ENCODE measurements at places on chromosomes 12 and 14.

- DNase-seq: no peak
These were observed 11.2 kb downstream of the ATG2B start for GRCh38 chr14:96351986-96352385.

GRCh38 chr12:5013266-5013730 is 30.4 kb upstream of the KCNA5 start:
- no peak for DNase-seq

DNA sequence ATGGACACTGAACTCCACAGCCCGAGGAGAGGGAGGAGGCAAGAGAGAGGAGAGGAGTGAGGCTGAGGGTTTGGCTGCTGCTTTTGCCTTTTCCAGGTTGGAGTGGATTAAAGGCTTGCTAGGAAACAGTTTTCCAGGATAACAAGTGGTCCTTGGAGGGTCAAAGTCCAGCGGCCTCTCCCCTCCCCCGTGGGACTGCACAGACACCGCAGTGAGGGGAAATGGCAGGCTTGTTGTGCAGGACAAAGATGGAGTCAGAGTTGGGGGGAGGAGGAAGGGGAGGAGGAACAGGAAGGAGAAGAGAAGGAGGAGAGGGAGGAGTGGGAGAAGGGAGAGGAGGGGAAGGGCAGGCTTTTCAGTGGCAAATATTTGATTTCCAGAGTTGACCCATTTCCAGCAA is 245.5 kb downstream of the RBM19 start:
- no peak for DNase-seq

DNA sequence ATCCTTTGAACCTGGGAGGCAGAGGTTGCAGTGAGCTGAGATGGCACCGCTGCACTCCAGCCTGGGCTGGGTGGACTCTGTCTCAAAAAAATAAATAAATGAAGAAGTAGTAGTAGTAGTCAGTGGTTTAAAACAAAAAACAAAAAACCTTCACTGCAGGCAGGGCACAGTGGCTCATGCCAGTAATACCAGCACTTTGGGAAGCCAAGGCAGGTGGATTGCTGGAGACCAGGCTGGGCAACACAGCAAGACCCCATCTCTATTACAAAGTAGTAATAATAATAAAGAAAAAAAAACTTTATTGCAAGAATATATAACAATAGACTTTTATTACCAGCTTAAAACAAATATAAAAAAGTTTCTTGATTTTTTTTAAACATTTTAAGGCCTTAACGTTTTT is 13.8 kb upstream of the NEK9 start:
- no peak for DNase-seq

- DNase-seq: no peak
These were observed 413.8 kb upstream of the SOX5 start for GRCh38 chr12:24363177-24363754.

DNA sequence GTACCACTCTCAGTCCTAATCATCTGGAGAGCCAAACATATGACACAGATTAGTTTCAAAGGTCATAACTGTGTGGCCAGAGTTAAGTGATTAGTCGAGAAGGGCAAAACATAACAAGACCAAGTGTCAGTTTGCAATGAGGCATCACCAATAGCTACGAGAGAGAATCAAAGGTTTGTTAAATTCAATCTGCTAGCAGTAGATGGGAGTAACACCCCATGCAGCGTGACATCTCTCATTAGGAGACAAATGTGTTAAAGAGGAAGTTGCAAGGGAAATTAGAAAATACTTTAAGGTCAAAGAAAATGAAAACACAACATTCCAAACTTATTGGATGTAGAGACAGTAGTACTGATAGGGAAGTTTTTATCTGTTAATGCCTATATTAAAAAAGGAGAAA is 135.7 kb upstream of the SYT10 start:
- no peak for DNase-seq

- no peak for DNase-seq
These were observed 2.6 kb upstream of the KRT81 start for GRCh38 chr12:52293926-52294325.

DNA sequence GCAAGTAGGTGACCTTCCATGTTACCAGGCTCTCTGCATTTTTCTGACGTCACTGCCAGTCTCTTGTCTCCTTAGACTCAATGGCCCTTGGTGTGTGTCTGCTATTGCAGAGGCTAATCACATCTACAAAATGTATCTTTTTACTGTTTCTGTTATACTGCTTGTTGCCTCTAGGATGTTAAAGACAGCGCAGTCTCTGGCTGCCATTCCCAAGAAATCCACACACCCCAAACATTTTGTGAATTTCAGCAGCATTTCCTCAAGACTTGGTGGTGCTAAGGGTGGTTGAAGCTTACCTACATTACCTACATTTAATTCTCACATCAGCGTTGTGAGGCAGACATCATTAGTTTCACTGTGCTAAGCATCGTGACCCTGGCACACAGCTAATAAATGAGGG is 87.2 kb downstream of the C12orf75 start:
- DNase-seq: no peak

DNA sequence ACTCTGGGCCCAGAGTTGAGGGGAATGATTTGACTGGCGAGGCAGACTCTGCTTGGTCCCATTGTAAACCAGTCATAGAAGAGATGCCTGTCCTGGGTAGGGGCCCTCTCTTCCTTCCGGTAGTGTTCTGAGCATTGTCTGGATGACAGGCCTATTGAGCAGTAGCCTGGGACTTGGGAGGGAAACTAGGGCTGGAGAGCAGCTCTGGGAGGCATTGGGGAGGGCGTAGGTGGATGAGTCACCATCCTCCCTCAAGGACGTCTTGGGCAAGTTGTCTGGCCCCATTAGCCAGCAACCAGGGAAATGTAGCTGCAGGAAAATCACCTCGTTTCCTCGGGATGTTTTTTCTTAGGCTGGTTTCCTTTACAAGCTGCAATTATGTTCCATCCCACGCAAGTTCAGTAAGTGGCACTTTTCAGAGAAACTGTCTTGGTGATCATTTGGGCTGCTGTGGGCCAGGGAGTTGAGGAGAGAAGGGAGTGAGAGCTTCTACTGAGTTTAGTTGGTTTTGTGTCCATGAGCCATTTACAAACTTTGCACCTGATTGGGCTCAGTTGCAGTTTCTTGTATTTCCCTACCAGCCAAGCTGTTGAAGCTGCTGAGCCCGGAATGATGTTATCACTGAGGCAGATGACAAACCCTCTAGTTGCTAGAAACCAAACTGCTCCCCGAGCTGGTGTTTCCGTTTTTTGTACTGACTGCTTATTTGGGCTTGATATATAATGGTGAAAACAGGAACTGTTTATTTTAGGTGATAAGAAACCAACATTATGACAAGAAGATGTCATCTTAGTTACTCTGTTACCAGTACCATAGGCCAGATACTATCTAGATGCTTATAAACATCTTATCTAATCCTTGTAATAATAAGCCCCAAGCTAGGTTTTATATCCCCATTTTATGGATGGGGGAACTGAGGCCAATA is 147.6 kb downstream of the CHST11 start:
- no peak for DNase-seq

GRCh38 chr12:53978477-53979356 is 4.0 kb upstream of the HOTAIR start:
- no peak for DNase-seq

DNA sequence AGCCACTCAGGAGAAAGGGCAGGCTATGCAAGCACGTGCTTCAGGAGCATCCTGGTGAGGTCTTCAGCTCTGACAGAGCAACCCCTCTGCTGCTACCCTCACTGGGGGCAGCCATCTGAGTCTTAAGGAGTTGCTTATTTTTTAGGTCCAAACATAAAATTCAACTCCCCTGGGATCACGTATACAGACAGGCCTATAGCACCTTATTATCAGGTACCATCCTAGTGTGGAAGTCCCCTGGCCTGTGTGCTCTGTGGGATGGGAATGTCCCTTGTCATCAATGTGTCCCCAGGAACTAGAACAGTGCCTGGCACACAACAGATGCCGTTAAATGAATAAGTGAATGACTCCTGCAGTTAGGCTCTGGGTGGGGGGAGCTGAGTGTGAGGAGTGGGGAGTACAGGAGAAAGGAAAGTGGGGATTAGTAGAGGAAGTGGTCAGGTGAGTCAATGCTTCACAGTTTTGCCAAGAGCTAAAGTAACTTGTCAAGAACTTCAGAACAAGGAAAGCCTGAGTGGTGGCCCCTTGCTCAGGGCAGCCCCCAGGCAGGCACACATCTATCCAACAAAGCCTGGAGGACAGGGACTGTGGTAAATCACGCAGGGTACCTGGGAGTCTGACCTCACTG is 33.5 kb downstream of the DAD1 start:
- DNase-seq: no peak

DNA sequence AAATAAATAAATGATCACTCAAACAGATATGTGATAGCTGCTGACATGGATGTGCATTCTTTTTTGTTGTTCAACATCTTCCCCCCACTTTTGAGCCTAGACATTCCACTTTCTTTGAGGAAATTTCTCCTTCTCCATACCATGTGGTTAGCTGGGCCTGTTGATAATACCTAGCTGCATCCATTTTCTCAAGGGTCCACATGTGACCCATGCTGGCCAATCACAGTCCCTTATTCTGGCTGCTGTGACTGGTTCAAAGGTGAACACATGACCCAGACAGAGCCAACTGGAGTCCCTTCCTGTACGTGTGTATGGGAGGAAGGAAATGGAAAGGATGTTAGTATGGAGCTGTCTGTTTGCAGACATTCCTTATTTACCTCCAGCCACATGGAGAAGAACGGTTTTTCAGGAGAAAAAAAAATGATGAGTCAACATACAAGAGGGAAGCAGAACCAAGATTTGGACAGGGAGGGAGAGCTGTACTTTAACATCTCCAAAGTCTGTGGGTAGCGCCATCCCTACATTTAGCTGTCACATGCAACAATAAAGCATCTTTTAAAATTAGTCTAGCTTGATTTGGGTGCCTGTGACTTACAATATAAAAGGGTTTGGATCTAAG is 391.7 kb upstream of the TBX3 start:
- no peak for DNase-seq

DNA sequence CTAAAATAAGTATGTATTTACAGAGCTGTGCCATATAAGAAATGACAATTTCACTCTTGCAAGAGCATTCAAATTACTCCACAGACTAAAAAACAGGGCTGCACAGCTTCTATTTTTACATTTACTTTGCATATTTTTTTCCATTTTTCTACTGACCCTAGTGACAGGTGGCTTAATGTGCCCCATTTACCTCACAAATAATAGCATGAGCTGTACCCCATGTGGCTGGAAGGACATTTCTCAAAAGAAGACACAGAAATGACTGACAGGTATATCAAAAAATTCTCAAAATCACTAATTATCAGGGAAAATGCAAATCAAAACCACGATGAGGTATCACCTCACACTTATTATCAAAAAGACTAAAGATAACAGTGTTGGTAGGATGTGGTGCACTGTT is 1128.6 kb downstream of the SLC16A7 start:
- DNase-seq: no peak

DNA sequence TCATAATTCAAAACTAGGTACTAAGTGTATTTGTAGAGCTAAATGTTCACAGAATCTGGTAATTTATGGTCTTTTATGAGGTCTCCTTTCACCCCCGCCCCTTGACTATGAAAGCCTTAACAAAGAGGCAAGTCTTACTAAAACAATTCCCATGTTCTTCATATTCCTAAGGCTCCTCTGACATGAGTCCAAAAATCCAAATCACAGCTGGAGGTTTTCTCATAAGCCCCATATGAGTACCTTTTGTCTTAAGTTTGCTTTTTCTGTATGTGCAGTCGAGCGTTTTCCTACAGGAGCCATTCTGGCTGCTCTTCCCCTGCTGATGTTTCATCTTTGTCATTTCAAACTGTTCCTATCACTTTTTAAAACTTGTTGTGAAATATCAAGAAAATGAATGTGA is 55.2 kb downstream of the SIX1 start:
- no peak for DNase-seq

DNA sequence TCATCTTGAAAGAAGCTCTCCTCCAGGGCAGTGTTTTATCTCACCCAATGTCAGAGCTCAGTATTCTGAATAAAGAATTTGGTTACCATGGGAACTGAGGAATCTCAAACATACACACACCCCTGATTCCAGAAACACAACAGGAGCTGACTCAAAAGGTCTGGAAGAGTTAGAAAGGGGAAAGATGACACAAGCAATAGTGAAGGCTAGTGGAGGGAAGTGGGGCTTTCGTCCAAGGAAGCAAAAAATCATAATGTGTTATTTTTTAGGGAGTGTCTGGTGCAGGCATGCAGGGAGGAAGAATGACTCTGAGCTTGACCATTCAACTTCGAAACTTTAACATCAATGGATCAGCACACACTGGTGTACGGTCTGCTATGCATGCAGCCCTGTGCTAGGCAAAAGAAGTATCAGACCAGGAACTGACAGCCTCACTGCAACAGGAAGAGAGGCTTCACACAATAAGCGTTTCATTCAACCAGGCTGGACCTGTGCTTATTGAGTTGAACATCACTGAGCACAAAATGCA is 20.3 kb downstream of the HEBP1 start:
- no peak for DNase-seq

- DNase-seq: no peak
These were observed 3.3 kb downstream of the ISM2 start for GRCh38 chr14:77495334-77495733.

DNA sequence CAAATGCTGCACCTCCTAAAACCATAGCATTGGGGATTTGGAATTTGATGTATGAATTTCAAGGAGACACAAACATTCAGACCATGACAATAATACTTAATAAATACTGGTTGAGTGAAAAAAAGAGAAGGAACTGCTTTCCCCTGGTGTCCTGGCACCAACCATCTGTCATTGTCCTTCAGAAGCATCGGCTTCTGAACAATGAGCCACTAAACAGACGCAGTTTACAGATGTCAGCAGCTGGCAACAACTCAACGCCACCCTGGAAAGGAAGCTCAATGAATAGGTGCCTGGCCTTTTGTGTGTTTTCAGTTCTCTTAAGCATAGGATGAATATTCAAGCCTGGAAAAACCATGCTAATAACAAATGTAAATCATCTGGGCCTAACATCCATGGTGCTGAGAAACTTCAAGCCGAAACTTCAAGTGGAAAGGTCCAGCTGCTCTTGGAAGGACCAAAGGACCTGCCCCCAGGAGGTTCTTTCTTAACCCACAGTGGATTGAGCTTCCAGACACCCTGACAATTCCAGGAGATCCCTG is 101.3 kb downstream of the WIF1 start:
- no peak for DNase-seq

DNA sequence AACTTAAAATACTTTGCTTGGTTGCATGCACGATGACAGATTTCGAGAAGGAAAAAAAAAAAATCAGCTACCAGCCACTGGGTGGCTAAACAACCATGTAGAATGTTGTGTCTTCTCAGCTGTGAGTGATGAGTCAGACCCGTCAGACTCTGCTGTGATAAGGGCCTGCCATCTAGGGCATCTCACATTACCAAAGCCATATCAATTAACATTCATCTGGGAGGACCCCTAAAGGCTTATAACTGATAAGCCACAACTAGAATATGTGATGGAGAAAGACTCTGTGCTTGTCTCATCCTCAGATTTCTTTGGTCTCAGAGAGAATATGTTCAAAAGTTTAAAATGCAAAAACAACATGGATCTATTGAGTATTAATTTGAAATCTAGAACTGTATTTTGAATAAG is 111.5 kb downstream of the PAX9 start:
- no peak for DNase-seq

- DNase-seq: no peak
These were observed 1.6 kb downstream of the GMPR2 start for GRCh38 chr14:24234095-24235005.

- no peak for DNase-seq
These were observed 45.6 kb downstream of the AACS start for GRCh38 chr12:125110641-125111360.

- no peak for DNase-seq
These were observed at the start of gene ARHGEF40 for GRCh38 chr14:21070083-21070609. Gene ARHGEF40 (plus strand): TSS chr14:21070304. CDS start chr14:21070397, 93 bp downstream.

All from stimulated activated CD4-positive, alpha-beta T cell treated with anti-CD3 and anti-CD28 coated beads, TNF-alpha, amount 100 ng/mL, for 1 hour (primary cell).